ENCODE measurements at places on chromosomes 11 and 22. TPM values are rescaled to one million over a fixed set of nuclear protein-coding genes. Genes with fewer than 3 reads are reported as not detected.

DNA sequence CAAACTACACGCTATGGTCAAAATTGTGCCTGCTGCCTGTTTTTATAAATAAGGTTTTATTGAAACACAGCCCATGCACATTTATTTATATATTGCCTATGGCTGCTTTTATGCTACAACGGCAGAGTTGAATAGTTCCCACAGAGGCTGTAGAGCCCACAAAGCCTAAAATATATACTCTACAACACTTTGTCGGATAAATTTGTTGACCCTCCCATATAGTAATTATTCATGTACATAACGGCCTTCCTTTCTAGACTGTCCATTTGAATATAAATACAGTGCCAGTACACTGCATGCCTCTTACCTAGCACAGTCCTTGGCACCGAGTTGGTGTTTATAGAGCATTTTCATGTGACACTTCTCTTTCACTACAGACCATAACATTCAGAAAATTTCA lies 314.0 kb downstream of the LRRC4C start:
- DNase-seq: no peak

DNA sequence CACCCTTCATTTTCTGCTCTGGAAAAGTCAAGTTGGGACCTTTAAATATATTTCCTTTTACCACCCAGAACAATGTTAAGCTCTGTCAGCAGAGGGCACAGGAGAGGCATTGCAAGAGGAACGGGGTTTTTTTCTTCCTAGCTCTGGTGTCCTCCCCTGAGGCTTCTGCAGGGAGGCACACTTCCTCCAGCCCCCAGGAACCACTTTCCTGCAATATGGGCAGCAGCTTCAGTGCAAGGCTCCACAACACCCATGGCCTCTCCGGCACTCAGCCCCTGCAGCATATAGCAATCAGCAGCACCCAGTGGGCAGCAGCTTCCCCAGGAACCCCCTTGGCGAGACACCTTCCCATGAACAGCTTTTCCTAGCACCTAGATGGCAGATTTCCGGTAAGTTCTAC lies 101.4 kb downstream of the SYT9 start:
- DNase-seq: peak; percentile 64

GRCh38 chr11:97398246-97398645 lies 1008.4 kb downstream of the JRKL start:
- no peak for DNase-seq

The MRE11 gene
- 37.1 TPM for total RNA-seq

DNA sequence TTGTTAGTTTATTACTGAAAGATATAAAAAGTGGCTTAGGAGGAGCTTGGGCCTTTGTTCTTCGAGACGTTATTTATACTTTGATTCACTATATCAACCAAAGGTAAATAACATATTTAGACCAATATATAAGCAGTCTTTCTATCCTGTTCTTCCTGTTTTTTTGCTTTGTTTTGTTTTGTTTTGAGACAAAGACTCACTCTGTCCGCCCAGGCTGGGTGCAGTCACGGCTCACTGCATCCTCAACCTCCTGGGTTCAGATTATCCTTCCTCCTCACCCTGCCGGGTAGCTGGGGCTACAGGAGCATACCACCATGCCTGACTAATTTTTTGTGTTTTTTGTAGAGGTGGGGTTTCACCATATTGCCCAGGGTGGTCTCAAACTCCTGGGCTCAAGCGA lies 66.8 kb downstream of the ATM start:
- DNase-seq: no peak

The C11orf86 gene
- total RNA-seq: not detected

GRCh38 chr11:12013781-12014180 lies 5.4 kb upstream of the DKK3 start:
- DNase-seq: no peak

The OR51A4 gene
- total RNA-seq: not detected

The OMP gene
- total RNA-seq: 0.86 TPM

DNA sequence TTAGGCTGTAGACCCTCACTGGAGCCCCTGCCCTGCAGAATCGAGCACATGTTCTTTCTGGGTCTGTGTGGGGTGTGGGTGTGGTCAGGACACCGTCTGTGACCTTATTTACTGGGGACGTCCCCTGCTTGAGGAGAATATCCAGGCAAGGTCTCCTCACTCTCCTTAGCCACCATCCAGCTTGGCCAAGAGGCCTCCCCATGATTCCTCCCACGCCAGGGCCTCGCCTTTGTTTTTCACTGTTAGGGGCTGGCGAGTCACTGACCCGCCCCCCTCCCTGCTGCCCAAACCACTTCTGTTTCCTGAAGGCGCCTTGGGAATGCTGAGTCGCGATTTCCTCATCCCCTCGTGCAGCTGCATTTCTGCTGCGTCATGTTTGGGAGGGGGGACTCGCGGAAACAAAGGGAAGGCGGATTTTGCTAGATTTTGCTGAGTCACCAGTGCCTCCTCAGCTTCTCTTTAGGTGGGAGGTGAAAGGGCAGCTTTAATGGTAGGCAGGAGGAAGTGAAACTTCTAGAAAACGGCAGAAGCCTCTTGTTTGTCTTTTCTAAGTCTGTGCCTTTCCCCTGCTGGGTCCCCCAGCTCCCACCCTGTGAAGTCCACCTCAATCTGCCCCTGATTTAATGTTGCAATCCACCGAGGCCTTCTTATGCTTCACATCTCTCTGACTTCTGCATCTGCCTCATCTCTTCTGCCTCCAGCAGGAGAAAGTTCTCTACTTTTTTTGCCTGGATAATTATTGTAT lies 4.0 kb upstream of the HMOX1 start:
- DNase-seq: peak; percentile 98

The CRYBB3 gene
- total RNA-seq: 0.39 TPM

The ENTHD1 gene
- not detected for total RNA-seq

DNA sequence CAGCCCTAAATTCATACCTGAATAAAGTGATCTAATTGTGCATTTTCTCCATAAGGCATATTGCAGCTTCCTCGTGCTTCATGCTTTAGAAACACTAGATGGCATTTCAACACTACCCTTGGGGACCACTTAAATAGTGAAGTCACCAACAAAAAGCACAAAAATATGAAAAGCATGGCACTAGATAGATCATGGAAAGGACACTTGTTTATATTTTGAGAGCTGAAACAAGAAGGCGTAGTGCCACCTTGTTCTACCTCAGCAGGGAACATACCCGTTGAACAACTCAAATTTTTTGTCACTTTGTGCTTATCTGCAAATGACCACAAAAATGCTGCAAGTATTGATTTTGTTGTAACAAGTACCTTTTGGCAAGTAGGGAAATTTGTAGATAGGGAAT lies 8.6 kb downstream of the TBCEL start:
- DNase-seq: no peak

- DNase-seq: no peak
Measured at GRCh38 chr22:35409783-35410662, 10.1 kb downstream of the MCM5 start.

GRCh38 chr11:14018441-14018840 lies 55.9 kb downstream of the SPON1 start:
- no peak for DNase-seq

DNA sequence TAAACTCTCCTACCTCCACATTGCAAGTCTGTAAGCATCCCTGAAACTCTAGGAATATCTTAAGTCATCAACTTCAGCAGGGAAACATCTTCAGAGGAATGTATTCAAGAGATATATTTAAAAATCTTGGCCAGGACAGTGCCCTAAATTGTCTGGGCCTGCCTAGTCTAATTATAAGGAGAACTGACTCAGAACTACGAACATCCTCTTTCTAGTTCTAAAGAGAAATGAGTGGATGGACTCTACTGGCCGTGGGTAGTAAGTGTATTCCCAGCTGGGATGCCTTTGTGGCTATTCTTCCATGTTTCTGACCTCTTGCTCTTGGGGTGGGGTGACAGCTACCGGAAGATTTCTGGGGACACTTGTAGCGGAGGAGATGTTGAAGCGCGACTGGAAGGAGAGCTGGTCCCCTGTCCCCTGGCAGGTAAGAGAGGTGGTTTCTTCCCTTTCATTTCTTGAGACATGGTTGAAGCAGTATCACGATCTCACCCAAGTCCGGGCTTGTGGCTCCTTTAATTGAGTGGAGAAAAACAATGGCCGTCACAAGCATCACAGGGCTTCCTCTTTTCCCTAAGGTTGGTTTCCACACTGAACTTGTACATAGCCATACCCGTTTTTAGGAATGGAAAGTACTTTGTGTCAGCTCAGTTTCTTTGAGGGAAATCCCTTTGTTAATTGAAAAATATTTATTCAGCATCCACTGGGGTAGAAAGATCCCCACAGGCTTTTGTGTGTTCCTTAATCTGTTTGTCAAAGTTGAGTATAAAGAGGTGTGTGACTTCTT lies 97.7 kb upstream of the SORL1-AS1 start:
- DNase-seq: no peak

The TPBGL gene
- 0.64 TPM for total RNA-seq

The KCNC1 gene
- total RNA-seq: 0.04 TPM

DNA sequence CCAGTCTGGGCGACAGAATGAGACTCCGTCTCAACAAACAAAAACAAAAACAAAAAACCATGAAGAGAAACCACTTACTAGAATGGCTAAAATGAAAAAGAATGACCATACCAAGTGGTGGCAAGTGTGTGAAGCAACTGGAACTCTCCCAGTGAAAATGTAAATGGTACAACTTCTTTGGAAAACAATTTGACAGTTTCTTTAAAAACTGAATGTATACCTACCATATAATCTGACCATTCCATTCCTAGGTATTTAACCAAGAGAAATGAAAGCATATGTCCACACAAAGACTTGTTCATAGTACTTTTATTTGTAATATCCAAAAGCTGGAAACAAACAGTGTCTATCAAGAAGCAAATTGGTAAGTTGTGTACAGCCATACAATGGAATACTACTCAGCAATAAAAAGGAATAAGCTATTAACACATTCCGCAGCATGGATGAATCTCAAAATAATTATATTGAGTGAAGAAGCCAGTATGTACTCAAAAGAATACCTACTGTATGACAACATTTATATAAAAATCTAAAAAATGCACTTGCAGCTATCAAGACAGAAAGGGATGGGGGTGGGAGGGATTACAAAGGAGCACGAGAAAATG lies 27.7 kb downstream of the DGCR2 start:
- no peak for DNase-seq

GRCh38 chr22:47301820-47302475 lies 539.5 kb downstream of the TBC1D22A start:
- DNase-seq: no peak

GRCh38 chr11:73275381-73275750 lies 3.2 kb downstream of the P2RY6 start:
- peak; percentile 24 for DNase-seq

DNA sequence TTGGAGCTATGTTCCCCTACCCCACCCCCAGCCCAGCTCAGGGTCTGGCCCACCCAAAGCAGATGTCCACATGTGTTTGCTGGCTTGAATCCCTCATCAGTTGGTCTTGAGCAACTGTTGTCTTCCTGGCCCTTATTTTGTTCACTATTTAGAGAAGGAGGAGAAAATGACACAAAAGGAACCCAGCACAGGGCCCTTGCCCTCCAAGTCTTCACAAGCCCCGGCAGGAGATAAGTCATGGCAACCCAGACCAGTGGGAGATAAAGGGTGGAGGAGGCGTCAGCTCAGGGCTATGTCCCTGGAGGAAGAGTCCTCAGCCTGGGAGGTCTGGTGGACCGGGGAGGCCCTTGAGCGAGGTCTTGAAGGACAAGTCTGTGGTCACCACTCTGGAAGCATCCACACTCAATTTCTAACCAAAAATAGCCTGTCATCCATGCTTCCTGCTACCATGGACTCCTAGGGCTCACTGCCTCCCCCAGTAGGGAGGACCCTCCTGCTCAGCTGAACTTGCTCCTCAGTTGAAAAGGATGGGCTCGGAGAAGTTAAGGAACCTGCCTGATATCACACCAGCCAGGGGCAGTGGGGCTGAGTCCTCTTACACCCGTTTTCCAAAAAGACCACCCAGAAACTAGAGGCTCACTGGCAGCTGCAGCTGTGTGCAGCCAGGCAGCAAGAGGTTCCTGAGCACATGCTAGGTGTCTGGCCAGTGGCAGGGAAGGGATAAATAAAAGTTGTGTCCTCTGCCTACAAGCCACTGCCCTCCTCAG lies 1.8 kb upstream of the RAB3IL1 start:
- no peak for DNase-seq

- no peak for DNase-seq
Measured at GRCh38 chr11:130215531-130216220, 56.1 kb downstream of the ST14 start.

- DNase-seq: peak; percentile 0
Measured at GRCh38 chr22:49205483-49205800, 622.2 kb downstream of the BRD1 start.

GRCh38 chr22:32685512-32685911 lies 116.0 kb upstream of the TIMP3 start:
- DNase-seq: no peak

DNA sequence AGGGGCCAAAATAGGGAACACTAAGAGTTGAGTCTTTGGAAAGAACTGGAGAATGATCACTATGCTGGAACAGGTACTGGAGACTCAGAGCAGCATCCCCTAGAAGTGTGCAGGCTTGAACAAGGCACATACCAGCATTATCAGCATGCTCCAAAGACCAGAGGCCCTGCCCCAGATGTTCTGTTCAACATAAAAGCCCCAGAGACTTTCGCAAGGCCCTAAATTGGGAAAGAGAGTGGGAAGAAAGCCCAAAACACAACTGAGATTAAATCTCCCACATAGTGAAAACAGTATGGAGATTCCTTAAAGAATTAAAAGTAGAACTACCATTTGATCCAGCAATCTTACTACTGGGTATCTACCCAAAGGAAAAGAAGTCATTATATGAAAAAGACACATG lies 9.4 kb downstream of the CNGA4 start:
- DNase-seq: no peak

DNA sequence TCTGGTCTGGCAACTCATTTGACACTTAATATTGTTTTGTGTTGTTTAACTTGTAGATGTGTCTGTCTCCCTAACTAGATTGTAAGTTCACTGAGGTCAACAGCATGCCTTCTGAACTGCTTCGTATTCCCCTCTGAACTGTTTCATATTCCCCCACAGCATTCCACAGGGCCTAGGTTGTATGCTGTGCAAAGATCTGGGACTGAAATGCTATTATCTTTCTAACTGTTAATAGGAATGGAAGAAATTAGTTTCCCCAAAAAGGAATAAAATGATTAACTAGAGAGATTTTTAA lies 38.2 kb downstream of the ZNRF3 start:
- no peak for DNase-seq

DNA sequence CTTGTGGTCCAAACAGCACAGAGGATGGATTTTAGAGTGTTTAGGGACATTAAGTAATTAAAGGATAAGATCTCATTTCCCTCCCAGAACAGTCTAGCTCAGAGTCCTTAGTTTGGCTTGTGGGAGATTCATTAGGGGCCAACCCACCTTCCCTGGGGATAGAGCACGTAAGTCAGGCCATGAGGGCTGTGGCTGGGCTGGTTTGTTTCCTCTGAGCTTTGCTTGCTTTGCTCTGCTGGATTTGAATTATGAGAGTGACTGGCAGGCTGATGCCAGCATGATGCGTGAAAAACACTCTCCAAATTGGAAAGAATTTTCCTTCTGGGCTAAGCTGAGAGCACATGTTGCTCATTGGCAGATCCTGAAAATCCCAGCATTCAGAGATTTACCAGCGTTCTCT lies 84.7 kb upstream of the HEPHL1 start:
- no peak for DNase-seq

GRCh38 chr11:86570020-86570419 lies 102.4 kb downstream of the ME3 start:
- no peak for DNase-seq

The SOX10 gene
- total RNA-seq: 2.4 TPM

Data from H9 (cell line).